ENCODE measurements at places on chromosomes 4 and X.

DNA sequence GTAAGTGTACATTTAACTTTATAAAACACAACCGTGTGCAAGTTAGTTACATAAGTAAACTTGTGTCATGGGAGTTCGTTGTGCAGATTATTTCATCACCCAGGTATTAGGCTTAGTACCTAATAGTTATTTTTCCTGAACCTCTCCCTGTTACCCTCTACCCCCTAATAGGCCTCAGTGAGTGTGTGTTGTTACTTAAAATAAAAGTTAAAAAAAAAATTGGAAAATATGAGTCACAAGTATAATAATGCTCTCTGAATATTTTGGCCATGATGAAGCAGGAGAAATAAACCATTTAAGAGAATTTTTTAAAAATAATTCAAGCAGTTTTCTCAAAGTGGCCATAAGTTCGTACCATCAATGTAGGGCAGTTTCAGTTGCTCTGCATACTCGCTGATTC, 105.1 kb upstream of the GRID2 start:
- peak; percentile 39 for DNase-seq

- DNase-seq: no peak
Observed at GRCh38 chr4:57265831-57266582, 155.8 kb upstream of the IGFBP7 start.

DNA sequence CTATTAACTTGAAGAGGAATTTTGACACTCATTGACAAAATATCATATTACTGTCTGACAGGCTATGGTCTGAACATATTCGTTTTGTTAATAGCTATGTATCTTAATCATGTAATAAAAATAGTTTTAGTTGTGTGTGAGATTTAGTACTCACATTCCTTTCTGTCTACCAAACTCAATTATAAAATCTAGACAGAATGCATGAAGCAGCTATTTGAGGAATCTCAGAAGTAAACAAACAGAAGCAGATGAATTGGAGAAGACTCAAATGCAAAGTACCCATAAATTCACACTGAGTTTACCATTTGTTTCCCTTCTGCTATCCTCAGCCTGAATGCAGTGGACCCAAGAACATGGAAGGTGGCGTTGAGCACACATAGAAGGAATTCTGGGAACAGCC, 841.6 kb upstream of the AADAT start:
- peak; percentile 30 for DNase-seq

GRCh38 chrX:67544281-67545035, 637 bp downstream of the AR start:
- DNase-seq: peak; percentile 9

- DNase-seq: no peak
Observed at GRCh38 chr4:140316799-140317198, 56.6 kb upstream of the SCOC start.

GRCh38 chr4:26076000-26076587, 162.1 kb downstream of the SMIM20 start:
- DNase-seq: peak; percentile 33

- no peak for DNase-seq
Observed at GRCh38 chr4:171565130-171565788, 247.9 kb upstream of the GALNTL6 start.

- no peak for DNase-seq
Observed at GRCh38 chrX:147914591-147914990, 2.9 kb downstream of the FMR1 start.

DNA sequence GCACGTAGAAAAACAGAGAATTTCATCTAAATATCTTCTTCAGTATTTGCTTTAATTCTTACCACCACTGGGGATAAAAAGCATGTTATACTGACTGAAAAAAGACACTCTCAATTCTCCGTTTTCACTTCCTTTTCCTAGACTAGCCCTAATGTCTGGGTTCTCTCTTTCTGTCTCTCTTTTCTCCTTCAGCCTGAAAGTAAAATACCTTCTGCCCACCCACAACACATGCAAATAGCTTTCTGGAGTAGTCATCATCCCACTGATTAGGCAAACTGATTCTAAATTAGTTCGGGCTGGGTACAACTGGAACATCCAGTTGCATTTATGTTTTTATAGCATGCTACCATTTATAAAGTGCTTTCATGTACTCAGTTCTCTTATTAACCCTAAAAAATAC, 142.4 kb upstream of the ANKRD50 start:
- peak; percentile 52 for DNase-seq

All from fibroblast of skin of abdomen (primary cell).